Activated T-cell treated with anti-CD3 and anti-CD28 coated beads, Interleukin-2, amount 50 U/mL, for 72 hours (primary cell): ENCODE measurements at places on chromosomes 1 and 21. TPM values are rescaled to one million over a fixed set of nuclear protein-coding genes. Genes with fewer than 3 reads are reported as not detected.

DNA sequence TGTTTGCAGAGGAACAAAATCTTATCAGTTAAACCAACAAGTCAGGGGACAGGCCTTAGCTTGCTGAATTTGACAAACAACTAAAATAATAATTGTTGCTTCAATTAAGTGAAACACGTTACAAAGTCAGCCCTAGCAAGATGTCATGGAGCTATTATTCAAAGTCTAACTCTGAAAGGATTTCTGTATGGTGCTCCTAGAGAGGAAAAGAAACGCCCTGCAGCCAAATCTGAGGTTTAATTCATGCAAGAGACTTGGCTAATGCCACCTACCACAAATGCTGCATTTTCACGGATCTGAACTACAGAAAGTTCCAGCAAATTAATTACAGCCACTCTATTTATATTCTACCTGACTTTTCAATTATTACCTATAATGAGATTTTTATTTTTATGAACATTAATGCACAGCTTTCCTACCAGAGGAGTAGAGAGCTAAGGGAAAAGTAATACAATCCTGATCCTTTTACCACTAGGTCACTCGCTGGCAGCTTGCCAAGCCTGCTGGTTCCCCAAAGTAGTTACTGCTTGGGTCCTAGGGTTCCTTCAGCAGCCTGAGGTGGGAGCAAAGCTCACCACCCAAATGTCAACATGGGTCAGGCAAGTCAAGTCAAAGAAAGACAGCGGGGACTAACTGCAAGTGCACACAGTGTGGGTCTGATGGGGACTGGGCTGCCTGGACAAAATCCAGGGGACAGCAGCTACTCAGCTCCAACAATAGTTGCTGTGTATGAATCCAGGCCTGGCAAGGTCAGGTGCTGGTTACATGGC, 8.5 kb downstream of the COLGALT2 start:
- H3K27me3 ChIP-seq, result peaks cover 62% of the 10 kb centered on the region
- H3K4me1 ChIP-seq, result peaks cover 6% of the 10 kb centered on the region
- no peak overlapping the region for H3K27ac ChIP-seq
- H3K36me3 ChIP-seq, result no peaks in the 10 kb centered on the region
- H3K4me3 ChIP-seq, result no peak overlapping the region
- no peak for DNase-seq

DNA sequence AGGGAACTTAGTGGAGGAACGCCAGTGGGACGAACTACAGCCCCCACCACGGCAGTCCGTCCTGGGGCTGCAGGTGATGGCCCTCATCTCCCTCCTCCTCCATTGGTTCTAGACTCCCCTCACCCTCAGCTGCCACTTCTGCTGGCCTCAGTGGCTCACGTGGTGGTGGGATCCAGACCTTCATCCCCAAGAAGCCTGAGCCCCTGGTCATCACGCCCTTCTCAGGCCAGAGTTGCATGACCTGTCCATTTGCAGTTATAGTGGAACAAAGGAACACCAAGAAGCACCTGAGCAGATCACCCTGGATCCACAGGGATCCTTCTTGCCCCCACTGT, 13.0 kb upstream of the FAM110D start:
- no peak overlapping the region for H3K4me3 ChIP-seq
- DNase-seq, result no peak
- H3K27ac ChIP-seq, result no peak overlapping the region
- H3K27me3 ChIP-seq, result no peaks in the 10 kb centered on the region

- H3K36me3 ChIP-seq, result no peaks in the 10 kb centered on the region
- no peak for DNase-seq
- H3K27me3 ChIP-seq, result no peaks in the 10 kb centered on the region
- H3K4me1 ChIP-seq, result no peaks in the 10 kb centered on the region
- no peak overlapping the region for H3K27ac ChIP-seq
Observed at GRCh38 chr1:199205740-199206441, 567.1 kb downstream of the PTPRC start.

GRCh38 chr1:87333692-87334347, 5.1 kb downstream of the LMO4 start:
- peak; percentile 20 for DNase-seq
- peaks cover 16% of the 10 kb centered on the region for H3K36me3 ChIP-seq
- H3K4me3 ChIP-seq, result peak overlapping the region; percentile 80
- peaks cover 33% of the 10 kb centered on the region for H3K27me3 ChIP-seq

GRCh38 chr1:15245593-15246360, 1.2 kb upstream of the FHAD1 start:
- H3K36me3 ChIP-seq, result peaks cover 2% of the 10 kb centered on the region
- H3K4me3 ChIP-seq, result peak overlapping the region; percentile 70
- DNase-seq, result no peak
- H3K27me3 ChIP-seq, result peaks cover 84% of the 10 kb centered on the region
- no peak overlapping the region for H3K27ac ChIP-seq
- peaks cover 63% of the 10 kb centered on the region for H3K4me1 ChIP-seq

Gene ANKRD34A
- 3.6 TPM for total RNA-seq

Gene AK5
- 4.4 TPM for total RNA-seq

Gene DAP3
- 135 TPM for total RNA-seq

Gene FCRL5
- total RNA-seq, result not detected
